Activated T-cell treated with anti-CD3 and anti-CD28 coated beads, Interleukin-2, amount 50 U/mL, for 48 hours (primary cell): ENCODE measurements at places on chromosomes 13 and 19.

- DNase-seq: peak; percentile 48
Observed at GRCh38 chr19:53132141-53132991, at the start of gene ZNF415. TSS of gene ZNF415 (minus strand) at chr19:53132910. CDS start at chr19:53122676, 10,234 bp downstream.

DNA sequence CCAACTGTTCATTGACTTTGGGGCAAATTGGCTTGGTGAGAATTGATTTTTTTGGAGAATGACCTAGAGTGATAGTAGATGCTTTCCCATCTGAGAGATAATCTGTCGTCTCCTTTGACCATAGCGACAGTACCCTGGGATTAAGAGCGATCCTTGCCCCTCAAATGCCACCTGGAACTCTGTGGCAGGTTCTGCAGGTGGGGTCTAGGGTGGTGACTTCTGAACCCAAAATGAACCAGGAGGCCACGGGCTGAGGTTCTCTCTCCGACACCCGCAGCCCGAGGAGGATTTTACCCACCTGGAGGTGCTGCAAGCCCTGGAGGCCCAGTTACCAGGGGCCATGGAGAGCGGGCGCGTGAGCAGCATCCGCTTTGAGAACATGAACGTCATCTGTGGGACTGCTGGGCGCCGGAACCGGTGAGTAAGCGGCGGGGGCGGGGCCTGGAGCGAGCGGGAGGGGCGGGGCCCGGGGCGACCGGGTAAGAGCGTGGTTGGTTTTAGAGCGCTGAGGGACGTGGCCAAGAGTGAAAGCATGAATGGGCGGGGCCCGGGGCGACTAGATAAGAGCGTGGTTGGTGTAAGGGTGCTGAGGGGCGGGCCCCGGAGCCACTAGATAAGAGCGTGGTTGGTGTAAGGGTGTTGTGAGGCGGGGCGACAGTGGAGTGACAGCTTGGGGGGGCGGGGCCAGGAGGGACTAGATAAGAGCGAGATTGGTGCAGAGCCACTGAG is 8.6 kb downstream of the C19orf81 start:
- DNase-seq: peak; percentile 89

DNA sequence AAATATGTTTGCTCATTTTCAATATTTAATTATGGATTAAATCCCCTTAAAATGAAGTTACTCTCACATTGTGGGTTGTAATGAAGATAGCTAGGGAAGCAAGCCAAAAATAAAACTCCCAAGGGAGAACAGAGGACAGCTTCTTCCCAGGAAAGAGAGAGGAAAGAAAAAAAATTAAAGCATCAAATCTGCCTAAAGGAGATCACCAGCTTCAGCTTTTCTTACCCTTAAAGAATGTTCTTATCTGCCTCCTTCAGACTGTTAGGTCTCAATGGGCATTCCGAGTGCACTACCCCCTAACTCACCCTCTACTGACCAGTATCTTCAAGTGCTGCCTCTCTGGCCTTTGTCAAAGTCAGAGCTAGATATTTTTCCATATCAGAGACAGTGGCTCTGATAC is 55.2 kb downstream of the XPO4 start:
- DNase-seq: no peak

DNA sequence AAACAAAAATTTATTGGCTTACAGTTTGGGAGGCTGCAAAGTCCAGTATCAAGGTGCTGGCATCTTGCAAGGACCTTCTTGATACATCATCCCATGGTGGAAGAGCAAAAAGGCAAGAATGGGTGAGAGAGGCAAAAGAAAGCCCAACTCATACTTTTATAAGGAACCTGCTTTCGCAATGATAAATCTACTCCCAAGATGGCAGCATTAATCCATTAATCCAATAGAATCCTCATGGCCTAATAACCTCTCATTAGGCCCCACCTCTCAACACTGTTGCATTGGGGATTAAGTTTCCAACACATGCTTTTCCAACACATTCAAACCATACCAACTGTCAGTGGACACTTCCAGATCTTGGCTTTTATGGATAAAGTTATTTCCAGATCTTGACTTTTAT is 48.7 kb upstream of the ZNF507 start:
- no peak for DNase-seq

DNA sequence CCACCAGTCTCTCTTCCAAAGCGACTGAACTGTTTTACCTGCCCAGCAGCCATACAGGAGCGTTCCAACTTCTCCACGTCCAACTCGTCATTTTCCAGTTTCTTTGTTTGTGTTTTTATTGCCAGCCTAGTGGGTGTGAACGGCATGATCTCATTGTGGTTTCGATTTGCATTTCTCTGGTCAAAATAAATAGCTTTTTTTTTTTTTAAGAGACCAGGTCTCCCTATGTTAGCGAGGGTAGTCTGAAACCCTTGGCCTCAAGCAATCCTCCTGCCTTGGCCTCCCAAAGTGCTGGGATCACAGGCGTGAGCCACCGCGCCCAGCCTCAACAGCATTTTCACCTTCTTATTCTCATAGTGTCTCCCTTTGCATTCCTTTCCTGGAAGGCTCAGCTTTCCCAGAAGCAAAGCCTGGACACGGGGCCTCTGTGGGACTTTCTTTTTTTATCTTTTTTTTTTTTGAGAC is 4.2 kb upstream of the JSRP1 start:
- DNase-seq: no peak
